ENCODE measurements at places on chromosomes 3 and 15. TPM values are rescaled to one million over a fixed set of nuclear protein-coding genes. Genes with fewer than 3 reads are reported as not detected.

Gene SEMA5B
- total RNA-seq = 0.65 TPM

Gene C15orf39
- 7.1 TPM for total RNA-seq

Gene NCKIPSD
- total RNA-seq = 6.8 TPM

Gene AMIGO3
- total RNA-seq = 0.99 TPM

Gene GOLGA6A
- 0.83 TPM for total RNA-seq

Gene ANKRD63
- total RNA-seq = not detected

Gene TGM5
- total RNA-seq = not detected

Gene GCHFR
- 91.9 TPM for total RNA-seq
